ENCODE measurements at places on chromosomes 12 and 14. TPM values are rescaled to one million over a fixed set of nuclear protein-coding genes. Genes with fewer than 3 reads are reported as not detected.

DNA sequence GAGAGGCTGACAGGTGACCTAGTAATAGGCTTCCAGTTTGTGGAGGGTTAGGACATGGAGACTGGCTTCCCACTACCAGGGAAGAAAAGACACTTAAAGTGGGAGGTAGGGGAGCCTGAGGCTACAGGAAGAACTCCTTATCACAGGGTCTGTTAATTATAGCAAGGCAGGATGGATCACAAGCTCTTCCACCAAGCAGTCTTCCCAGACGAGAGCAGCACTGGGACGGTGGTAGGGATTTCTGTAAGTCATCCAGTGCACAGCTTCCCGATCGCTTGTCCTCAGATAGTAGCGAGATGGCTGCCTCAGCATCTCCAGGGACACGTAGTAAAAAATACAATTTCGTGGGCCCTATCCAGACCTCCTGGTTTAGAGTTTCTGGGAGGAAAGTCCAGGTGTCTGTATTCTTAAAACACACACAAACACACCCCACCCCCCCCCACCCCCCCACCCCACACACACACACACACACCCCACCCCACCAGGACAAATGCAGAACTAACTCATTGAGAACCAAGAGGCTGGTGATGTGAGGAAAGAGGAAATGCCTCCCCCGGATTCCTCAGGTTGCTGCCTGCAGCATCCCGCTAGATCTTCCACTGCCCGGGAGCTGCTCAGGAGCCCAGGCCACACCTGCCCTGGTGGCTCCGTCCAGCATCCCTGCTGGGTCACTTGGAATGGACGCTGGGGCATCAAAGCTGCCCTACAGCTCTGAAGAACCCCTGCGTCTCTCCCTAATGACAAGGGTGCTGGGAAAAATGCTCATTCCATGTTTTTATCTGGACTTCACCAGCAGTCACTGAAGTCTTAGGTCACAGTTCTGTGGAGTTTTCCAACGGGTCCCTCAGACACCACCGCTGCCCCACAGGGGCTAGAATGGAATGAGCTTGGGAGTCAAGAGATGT is 307.2 kb downstream of the CACNA1C start:
- no peak for DNase-seq
- peak overlapping the region; percentile 53 for H3K27ac ChIP-seq
- no peaks in the 10 kb centered on the region for H3K4me1 ChIP-seq
- no peak overlapping the region for H3K4me3 ChIP-seq
- H3K36me3 ChIP-seq: no peaks in the 10 kb centered on the region

ESPL1 gene
- 43.2 TPM for total RNA-seq

ANO4 gene
- total RNA-seq: not detected

GRCh38 chr14:105131241-105131640 is 37.3 kb downstream of the JAG2 start:
- no peak for DNase-seq
- H3K27me3 ChIP-seq: no peaks in the 10 kb centered on the region
- H3K4me3 ChIP-seq: no peak overlapping the region
- H3K27ac ChIP-seq: no peak overlapping the region
- H3K4me1 ChIP-seq: no peaks in the 10 kb centered on the region

DNA sequence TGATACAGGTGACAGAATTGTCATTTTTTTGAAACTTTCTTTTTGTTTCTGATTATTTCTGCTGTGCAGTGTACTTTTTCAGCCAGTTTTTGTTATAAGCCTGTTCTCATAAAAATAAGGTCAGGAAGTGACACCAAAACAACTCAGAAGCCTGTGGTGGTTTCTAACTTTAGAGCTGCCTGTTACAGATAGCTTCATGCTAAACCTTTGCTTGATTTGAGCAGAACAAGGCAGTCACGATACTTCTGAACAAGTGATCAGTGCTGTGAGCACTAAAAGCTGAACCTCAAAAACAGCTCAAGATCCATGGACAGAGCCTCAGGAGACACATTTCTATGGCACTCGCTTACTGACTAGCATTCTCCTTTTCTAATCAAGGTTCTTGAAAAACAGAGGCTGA is 82.0 kb downstream of the PRKCH start:
- no peak for DNase-seq
- no peaks in the 10 kb centered on the region for H3K27me3 ChIP-seq
- no peaks in the 10 kb centered on the region for H3K36me3 ChIP-seq
- no peak overlapping the region for H3K27ac ChIP-seq
- no peaks in the 10 kb centered on the region for H3K4me1 ChIP-seq

DNA sequence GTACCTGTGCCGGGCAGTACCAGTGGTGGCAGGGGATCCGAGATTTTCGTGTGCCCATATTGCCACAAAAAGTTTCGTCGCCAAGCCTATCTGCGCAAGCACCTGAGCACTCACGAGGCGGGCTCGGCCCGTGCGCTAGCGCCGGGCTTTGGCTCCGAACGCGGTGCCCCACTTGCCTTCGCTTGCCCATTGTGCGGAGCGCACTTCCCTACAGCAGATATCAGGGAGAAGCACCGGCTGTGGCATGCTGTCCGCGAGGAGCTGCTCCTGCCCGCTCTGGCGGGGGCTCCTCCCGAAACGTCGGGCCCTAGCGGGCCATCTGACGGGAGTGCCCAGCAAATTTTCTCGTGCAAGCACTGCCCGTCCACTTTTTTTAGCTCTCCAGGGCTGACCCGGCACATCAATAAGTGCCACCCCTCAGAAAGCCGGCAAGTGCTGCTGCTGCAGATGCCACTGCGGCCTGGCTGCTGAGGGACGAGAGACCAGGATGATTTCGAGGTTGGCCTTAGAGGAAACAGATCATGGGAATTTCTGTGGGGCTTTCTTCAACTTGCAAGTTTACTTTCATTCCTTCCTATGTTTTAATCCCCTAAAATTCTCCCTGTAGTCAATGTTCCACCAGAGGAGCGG is 1.6 kb downstream of the INSM2 start:
- no peak for DNase-seq
- H3K4me3 ChIP-seq: peak overlapping the region; percentile 22
- peaks cover 13% of the 10 kb centered on the region for H3K36me3 ChIP-seq
- peaks cover 29% of the 10 kb centered on the region for H3K4me1 ChIP-seq

GRCh38 chr14:49033131-49033530 is 553.0 kb downstream of the RPS29 start:
- DNase-seq: no peak
- no peak overlapping the region for H3K27ac ChIP-seq
- no peak overlapping the region for H3K4me3 ChIP-seq
- H3K36me3 ChIP-seq: no peaks in the 10 kb centered on the region
- H3K4me1 ChIP-seq: no peaks in the 10 kb centered on the region

NGB gene
- total RNA-seq: 1.8 TPM

- H3K4me1 ChIP-seq: no peaks in the 10 kb centered on the region
- no peaks in the 10 kb centered on the region for H3K27me3 ChIP-seq
- DNase-seq: no peak
- H3K36me3 ChIP-seq: no peaks in the 10 kb centered on the region
- no peak overlapping the region for H3K4me3 ChIP-seq
- no peak overlapping the region for H3K27ac ChIP-seq
Measured at GRCh38 chr12:10260927-10261326, 46.7 kb upstream of the KLRD1 start.

ART4 gene
- 2.0 TPM for total RNA-seq

DNA sequence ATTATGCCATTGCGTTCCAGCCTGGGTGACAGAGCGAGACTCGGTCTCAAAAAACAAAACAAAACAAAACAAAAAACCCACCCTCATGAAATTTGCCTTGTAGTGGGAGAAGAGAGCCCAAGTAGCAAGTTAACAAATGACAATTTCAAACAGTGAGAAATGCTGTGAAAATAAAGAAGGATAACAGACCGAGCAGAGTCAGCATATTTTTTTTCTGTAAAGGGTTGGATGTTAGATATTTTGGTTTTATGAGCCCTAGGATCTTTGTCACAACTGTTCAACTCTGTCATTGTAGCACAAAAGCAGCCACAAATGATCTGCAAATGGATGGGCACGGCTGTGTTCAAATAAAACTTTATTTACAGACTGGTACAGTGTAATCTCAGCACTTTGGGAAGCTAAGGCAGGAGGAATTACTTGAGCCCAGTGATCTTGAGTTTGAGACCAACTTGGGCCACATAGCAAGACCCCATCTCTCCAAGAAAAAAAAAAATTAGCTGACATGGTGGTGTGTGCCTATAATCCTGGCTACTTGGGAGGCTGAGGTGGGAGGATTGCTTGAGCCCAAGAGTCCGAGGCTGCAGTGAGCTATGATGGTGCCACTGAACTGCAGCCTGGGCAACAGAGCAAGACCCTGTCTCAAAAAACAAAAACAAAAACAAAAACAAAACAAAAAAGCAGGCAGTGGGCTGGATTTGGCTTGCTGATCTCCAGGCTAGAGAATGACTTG is 117.1 kb downstream of the PTPN11 start:
- H3K4me1 ChIP-seq: no peaks in the 10 kb centered on the region
- no peak overlapping the region for H3K27ac ChIP-seq
- no peaks in the 10 kb centered on the region for H3K36me3 ChIP-seq
- H3K27me3 ChIP-seq: peaks cover 6% of the 10 kb centered on the region
- H3K4me3 ChIP-seq: no peak overlapping the region
- DNase-seq: no peak
